NCI-H1105 treated with DMSO at 0.1 percent for 48 hours (cell line): ENCODE measurements at places on chromosomes 3 and 15.
A peak's percentile ranks its signal among the peaks of the same experiment; 100 is the strongest.

DNA sequence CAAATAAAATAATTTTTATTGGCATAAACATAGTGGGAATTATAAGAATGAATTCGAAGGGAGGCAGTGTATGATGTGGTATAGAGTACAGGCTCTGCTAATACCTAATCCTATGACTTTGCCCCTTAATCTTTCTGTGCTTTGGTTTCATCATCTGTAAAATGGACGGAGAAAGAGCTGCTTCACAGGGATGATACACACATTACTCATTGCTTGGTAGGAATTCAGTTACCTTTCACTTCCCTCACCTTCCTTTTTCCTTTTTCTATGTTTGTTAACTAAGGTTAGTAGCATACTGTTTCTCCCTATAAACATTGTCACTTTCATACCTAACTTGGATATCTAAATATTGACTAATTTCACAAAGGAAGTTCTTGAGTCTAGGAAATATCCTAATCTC, 36.2 kb downstream of the LEKR1 start:
- DNase-seq, result no peak

DNA sequence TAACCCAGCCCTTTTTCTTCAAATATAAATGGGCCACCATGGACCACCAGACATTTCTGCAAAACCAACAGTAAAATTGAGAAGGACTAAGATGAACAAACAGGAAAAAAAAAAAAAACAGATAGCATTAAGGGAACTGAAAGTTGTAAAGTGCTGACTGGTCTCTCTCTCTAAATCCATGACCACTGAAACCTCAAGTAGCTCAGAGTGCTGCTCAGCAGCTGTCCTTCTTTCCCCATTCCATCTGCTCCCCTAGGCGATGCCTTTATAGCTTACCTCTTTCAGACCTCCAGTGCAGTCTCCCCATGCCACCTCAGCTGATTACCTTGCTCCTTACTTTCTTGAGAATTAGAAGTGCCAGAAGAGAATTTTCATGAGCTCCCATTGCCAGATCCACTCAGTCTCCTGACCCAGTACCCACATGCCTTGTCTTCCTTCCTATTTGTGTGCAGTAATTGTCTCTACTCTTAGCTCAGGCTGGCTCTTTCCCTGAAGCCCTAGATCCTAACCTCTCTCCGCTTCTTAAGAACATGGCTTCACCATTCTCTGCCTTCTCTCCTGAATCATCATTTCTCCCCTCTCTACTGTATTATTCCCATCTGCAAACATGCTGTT, 23.9 kb upstream of the XIRP1 start:
- DNase-seq, result no peak

- no peak for DNase-seq
These were observed 27.1 kb upstream of the LAMP3 start for GRCh38 chr3:183189641-183190040.

- DNase-seq, result no peak
These were observed 50.3 kb downstream of the APBA2 start for GRCh38 chr15:28936081-28936480.

DNA sequence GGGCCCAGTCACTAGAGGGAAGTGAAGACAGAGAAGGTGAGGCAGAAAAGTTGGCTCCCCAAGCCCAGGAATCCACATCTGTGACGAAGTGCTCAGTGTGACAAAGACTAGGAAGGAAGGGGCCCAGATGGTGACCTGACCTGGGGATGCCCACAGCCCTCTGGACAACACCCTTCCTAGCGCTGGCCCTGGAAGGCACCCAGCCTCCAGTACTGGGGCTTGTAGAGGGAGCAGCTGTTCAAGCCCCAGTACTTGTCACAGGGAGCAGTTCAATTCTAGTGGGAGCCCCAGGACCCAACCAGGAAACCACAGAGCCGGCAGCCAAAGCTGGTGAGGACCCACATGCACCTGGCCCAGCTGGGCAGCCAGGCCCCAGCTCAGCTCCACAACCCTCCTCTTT, 190.8 kb downstream of the XXYLT1 start:
- no peak for DNase-seq

GRCh38 chr15:32722136-32722535, 4.3 kb downstream of the GREM1 start:
- no peak for DNase-seq

GRCh38 chr3:195042743-195043606, 228.0 kb downstream of the XXYLT1 start:
- no peak for DNase-seq

DNA sequence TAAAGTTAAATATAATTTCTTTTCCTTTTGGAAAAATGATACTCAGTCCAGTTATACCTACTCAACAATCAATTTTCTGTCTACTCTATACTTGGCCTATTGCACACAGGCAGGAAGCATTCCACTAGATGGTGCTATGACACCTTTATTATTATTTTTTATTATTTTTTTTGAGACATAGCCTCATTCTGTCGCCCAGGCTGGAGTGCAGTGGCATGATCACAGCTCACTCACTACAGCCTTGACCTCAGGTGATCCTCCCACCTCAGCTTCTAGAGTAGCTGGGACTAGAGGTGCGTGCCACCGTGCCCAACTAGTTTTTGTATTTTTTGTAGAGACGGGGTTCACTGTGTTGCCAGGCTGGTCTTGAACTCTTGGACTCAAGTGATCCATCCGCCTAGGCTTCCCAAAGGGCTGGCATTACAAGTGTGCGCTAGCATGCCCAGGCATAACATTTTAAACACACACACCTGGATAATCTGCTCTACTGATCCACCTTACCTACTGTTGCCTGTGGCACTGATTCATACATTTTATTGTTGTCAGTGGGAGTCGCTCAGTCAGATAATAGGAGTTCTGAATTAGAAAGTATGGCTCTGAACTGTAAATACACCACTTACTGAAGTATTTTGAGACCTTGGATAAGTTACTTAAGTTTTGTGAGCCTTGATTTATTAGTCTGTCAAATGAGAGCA, 56.2 kb downstream of the EIF3J start:
- DNase-seq, result no peak

- peak; percentile 88 for DNase-seq
These were observed 29.7 kb upstream of the STRIT1 start for GRCh38 chr3:155323063-155323666.

GRCh38 chr3:47000198-47000815, 20.8 kb downstream of the NBEAL2 start:
- no peak for DNase-seq

DNA sequence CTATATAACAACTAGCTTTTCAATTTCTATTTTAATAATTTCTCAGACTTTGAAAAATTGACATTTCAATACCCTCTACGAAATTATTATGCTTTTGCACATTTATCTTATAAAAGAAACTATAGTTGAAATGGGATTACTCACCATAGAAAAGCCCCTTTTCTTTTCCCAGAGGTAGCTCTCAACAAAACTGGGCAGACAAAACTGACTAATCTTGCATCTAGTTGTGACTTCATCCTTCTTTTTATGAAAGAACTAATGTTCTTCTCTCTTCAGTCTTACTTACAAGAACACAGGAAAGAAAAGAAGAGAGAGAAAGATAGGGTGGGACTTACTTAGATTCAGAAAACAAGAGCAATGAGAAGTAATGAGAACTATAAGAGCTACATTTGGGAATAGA, 61.0 kb downstream of the GPR160 start:
- DNase-seq, result no peak

- DNase-seq, result no peak
These were observed 102.9 kb upstream of the ARHGEF3 start for GRCh38 chr3:56904552-56905215.

DNA sequence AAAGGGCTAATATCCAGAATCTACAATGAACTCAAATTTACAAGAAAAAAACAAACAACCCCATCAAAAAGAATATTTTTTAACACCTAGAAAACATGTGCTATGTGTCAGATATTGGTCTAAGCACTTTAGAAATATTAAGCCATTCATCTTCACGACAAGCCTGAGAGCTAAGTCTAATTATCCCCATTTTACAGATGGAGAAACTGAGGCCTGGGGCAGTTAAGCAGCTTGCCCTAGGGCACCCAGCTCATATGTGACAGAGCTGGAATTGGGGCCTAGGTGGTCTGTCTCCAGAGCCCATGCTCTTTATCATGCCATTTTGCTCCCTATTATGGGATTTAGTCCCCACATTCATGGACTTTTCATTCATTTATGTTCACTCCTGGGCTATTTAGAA, 92.8 kb downstream of the CYP19A1 start:
- no peak for DNase-seq

- no peak for DNase-seq
These were observed 60.1 kb downstream of the UACA start for GRCh38 chr15:70703096-70703878.

DNA sequence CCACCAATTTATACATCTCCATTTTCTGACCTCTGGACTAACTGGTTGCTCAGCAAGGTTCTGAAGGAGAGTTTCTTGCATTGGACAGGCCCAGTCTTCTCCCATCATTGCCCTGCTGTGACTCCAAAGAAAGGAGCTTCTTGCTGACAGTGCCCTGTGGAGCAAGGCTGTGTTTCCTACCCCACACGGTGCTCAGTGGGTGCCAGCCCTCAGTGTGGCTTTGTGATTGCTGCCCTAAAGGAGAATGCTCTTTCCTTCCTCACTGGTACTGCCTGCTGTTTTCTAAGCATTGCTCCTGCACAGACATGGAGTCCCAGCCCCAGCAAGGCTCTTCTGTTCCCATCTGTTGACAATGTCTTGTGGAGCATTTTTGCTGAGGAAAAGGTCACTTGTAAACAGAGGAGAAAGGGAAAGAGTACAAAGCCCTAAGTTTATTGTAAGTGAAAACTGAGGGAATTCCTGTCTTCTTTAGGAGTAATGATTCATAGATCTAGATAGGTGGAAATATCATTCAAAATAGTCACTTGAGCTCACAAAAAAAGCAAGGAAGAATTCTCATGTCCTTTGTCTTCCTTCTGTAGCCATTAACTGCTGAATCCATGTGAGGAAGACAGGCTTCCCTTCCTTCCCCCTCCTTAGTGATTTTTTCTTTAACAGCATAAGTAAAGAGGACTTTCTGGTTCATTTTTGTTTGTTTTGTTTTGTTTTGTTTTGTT, 62.9 kb downstream of the HMG20A start:
- DNase-seq, result no peak

GRCh38 chr3:166243511-166243910, 406.3 kb upstream of the BCHE start:
- no peak for DNase-seq

DNA sequence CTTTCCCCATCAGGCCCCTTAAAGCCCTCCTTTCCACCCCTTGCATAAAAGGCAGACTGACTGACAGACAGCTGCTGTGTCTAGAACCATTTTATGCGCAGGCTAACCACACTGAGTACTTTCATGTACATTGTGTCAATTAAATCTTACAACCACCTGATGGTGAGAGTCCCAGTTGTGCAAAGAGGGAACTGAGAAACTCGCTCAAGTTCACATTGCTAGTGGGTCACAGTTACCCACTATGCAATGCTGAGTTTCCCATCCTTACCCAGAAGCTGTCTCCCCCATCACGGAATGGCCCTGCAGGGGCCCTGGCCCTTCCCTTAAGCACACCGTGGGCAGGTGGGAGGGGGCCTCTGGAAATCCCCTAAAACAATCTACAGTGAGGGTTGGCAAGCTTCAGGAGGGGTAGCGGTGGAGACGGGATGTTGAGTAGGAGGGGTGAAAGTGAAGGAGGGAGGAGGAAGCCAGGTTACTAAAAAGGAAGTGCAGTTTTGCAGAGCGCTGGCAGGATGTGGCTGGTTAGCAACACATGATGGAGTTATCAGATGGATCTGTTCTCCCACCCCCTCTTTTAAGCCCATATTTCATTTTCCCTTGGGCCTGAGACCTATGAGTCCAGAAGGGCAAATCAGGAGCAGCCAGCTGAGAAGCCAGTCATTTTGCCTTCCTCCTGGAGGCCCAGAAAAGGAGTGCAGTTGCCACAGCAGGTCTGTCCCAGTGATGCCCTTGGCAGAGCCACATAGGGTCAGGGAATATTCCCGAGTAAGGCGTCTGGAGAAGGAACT, 30.0 kb downstream of the STARD5 start:
- DNase-seq, result no peak

DNA sequence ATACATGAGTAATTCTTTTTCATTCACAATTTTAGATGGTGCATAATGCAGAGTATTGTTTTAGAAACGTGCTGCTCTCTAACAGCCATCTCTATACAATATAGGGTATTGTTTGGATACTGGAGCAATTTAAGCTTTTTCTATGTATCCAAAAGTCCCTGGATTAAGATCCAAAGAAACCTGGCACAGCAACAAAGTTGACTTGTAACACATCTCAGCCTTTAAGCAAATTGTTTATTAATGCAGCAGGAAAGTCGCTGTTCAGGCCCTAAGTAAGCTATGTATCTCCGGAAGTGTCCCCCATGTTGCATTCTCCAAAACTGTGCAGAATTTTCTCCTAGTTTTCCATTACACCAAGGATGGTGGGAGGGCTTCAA, 7.3 kb downstream of the VGLL4 start:
- no peak for DNase-seq

DNA sequence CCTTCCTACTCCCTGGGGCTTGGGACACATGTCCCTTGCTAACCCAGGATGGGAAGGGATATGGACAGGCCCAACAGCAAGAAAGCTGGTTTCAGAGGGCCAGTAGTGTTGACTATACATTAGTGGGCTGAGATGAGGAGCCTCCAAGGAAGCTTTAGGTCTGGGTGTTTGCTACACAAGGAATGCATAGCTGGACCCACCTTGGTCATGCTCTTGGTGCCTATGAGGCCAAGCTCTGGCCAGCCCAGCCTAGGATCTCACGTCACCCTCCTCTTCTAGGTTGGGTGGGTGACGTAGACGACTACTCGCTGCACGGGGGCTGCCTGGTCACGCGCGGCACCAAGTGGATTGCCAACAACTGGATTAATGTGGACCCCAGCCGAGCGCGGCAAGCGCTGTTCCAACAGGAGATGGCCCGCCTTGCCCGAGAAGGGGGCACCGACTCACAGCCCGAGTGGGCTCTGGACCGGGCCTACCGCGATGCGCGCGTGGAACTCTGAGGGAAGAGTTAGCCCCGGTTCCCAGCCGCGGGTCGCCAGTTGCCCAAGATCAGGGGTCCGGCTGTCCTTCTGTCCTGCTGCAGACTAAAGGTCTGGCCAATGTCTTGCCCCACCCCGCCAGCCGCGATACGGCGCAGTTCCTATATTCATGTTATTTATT, 653 bp upstream of the WDR6 start:
- DNase-seq, result no peak

DNA sequence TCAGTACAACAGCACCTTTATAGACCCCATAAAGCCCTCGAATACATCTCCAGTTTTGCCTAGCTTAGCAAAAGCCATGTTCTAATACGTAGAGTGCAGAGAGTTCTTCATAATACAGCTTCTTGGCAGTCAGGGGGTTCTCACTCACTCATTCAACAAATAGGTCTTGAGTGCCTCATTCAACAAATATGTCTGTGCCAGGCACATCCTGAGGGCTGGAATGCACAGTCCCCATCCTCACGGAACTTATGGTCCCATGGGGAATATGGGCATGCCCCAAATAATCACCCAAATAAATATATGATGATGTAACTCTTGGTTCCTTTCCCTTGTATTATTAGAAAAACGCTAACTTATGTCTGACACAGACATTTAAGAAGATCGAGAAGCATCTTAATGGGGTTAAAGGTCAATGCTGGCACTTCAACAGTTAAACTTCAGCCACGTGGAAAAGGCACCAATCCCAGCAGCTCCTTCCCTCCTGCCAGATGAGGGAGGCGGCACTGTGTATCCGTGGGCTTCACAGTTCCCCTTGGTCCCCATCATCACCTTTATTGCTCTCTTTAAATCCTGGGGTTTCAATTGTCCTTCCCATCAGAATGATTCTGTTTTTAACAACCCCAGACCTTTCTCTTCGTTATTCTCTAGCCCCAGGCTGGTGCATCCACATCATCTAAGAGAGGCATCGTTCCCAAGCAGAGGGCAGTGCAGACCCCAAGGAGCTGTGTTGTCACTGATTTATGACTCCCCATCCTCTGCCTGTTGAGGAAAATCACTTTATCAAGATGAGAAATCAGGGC, 18.9 kb upstream of the SEMA5B start:
- no peak for DNase-seq
